ENCODE measurements at places on chromosomes 1 and 21.

DNA sequence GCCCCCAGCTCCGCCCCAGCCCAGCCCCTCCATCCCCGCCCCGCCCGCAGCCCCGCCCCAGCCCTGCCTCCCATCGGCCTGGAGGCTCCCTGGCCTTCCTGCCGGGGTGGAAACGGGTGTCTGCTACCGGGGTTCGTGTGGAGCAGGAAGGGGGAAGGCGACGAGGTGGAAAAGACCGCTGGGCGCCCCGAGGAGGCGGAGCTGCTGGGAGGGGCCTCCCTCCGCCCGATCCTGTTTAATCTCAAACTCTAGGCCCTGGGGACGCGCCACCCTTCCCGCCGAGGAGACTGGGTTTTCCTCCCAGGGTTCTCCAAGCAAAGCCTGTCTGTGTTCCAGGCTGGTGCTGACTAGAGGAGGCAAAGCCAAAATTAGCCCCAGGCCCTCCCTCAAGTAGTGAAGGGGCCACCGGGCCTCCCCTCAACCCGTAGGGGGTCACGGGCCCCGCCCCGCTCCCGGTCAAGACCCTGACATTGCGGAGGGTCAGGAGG is 16.2 kb upstream of the TTLL10 start:
- DNase-seq, result peak; percentile 61

DNA sequence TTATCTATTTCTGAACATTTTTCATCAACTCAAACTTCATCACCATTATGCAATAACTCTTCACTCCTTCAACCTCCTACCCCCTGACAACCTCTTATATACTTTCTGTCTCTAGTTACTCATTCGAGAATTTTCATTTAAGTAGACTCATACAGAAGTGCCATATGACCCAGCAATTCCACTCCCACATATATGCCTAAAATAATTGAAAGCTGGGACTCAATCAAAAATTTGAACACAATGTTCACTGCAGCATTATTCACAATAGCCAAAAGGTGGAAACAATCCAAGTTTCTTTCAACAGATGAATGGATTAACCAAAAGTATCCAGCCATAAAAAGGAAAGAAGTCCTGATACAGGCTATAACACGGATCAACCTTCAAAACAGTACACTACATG is 24.1 kb downstream of the COL11A1 start:
- DNase-seq, result no peak

DNA sequence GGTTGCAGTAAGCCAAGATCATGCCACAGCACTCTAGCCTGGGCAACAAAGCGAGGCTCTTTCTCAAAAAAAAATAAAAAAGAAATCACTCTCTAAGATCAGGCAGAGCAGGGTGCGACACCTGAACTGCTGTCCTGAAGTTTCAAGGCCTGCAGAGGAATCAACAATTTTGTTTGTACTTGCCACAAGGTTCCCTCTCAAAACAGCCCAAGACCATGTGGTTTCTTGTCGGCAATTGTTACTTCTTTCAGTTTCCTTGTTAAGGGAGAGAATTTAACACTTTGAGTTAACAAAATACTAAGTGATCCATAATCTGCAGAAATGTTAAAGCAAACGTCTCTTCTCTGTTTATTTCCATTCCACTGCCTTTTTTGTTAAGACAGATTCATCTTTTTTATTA is 36.5 kb downstream of the MACO1 start:
- DNase-seq, result no peak

DNA sequence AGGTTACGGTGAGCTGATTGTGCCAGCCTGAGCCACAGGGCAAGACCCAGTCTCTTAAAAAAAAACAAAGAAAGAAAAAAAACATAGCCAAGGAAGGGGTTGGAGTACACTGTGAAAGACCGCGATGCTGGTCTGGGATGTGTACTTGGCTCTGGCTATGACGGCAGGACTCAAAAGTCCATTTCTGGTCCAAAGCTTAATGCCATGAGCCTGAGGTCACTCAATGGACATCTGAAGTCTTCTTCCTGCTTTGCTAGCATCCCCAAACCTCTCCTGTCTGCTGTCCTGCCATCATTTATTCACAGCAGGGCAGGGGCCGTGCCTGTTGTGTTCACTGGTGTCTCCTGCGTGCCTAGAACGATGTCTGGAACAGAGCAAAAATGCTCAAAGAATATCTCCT is 1.5 kb upstream of the ARHGEF10L start:
- no peak for DNase-seq

GRCh38 chr1:70667494-70668170 is 256.6 kb downstream of the CTH start:
- DNase-seq, result no peak

DNA sequence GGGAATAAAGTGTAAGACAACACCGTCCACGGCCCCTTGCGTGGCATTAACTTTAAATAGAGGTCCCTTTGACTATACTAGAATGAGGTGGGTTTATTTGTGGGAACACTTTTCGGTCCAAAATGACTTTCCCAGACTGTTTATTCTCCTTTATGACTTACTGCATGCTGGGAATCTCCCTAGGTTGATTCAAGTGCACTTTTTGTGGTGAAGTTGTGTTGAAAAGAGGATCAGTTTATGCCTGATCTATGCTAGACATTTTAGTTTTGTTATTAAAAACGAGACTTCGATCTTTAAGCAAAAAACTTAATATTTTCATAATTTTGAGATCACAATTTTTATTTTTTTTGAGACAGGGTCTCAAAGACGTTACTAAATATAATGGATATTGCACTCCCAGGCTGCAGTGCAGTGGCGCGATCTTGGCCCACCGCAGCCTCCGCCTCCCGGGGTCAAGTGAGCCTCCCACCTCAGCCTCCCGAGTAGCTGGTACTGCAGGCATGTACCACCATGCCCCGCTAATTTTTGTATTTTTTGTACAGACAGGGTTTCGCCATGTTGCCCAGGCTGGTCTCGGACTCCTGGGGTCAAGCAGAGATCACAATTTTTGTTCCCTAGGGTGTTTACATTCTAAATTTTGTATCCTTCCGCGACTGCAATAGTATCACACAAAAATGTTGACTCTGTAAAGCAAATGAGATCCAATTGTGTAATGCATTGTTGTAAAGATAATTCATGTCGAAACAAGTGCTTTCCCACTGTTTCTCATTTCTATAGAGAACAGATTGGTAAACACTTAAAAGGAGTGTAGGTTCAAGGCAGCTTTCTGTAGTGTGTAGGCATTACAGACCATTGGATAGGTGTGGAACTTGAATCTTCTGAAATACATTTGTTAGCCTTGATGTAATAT is 1.6 kb downstream of the CDC42 start:
- DNase-seq, result no peak

GRCh38 chr1:60169206-60169605 is 95.6 kb upstream of the C1orf87 start:
- no peak for DNase-seq

DNA sequence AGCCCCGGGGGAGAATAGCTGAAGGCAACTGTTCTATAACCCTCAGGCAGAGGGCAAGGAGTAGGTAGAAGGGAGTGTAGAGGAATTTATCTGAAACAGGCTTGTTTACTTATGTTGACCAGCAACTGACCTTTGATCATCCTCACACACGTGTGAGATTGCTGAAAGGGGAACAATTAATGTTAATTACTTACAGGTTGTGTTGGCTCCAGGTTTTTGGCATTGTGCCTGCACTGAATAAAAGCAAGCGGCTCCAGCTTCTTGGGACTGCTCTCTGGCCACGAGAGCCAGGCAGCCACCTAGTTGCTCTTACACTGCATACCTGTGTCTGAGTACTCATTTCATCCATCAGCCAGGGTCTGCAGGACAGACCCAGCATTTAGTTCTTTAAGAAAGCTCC is 41.3 kb upstream of the ARHGEF10L start:
- peak; percentile 18 for DNase-seq

DNA sequence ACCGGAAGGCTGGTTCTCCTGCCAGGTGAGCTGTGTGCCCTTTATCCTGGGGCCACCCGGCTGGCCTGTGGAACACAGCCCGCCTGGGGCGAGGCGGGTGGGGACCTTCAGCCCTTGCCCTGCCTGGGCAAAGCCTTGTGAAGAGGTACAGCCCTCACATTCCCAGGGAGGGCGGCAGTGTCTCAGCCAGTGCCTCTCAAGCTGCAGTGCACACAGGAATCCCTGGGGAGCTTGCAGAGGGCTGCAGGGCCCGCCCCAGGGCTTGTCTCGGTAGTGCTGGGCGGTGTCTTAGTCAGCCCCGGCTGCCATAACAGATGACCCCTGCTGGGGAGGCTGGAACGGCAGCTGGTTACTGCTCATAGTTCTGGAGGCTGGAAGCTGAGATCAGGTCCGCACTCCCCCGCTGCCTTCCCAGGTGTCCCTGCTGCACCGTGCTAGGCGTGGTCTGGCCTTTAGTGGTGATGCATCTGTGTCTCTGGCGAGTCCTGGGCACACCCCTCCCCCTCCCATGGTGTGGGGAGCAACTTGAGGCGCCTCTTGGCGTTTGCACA is 12.6 kb downstream of the DFFB start:
- DNase-seq, result peak; percentile 47

GRCh38 chr1:113442131-113442530 is 51.8 kb downstream of the MAGI3 start:
- no peak for DNase-seq

DNA sequence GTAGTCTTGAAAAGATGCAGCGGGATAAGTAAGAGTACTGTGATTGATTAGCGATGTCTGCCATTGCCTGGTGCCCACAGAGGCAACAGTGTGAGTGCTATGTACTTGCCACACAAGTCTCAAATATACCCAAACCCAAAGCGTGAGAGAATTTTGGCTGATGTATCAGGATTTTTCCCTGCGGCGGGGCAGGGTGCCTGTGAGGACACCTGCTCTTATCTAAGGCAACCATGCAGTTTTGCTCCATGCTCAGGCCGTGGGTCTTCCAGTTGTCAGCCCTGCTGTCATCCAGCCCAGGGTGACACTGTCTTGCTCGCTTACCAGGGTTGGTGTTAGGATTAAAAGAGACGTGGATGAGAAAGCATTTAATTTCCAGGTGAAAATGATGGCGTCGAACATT is 202.7 kb downstream of the PTPRU start:
- no peak for DNase-seq

DNA sequence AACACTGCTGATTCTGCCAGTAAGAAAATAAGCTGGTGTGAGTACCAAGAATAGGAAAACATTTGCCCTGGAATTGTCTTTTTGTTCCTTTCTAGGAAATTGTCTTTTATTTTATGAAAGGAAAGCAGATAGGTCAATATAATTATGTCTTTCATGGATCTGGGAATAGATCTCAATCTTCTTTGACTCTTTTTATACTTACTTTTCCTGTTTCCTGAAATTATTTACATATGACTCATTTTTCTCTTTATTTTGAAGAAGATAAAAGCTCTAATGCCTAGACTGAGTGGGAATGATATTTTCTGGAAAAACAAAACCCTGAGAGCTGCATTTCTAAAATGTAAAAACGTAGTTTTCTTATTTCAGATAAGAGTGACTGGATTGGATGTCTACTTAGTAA is 100.1 kb downstream of the MAN1A2 start:
- no peak for DNase-seq

- no peak for DNase-seq
Observed at GRCh38 chr1:227869851-227870305, 54.4 kb downstream of the PRSS38 start.

GRCh38 chr1:168964478-168964877 is 142.0 kb upstream of the ATP1B1 start:
- DNase-seq, result no peak

Data from Caco-2 (cell line).